ENCODE measurements at places on chromosomes 1 and 21. TPM values are rescaled to one million over a fixed set of nuclear protein-coding genes. Genes with fewer than 3 reads are reported as not detected.
A peak's percentile ranks its signal among the peaks of the same experiment; 100 is the strongest.

DNALI1 gene
- total RNA-seq: 16.5 TPM

DNA sequence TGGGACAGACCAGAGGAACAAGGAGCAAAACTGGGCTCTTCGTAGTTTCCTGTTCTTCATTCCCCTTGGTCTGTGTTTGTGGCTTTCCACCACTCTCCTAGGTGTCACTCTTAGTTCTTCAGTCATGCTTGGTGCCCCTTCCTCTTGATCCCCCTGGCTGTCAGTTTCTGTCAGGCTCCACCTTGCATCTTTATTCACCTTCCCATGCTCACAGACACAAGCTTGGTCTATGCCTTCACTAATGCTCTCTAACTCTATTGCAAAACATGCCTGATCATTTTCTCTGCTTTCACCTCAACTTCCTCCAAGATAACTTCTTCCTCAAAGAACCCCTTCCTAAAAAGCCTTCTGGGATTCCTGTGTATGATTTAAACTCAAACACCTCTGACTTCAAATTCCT, 122.9 kb downstream of the GLUL start:
- DNase-seq: no peak
- H3K4me1 ChIP-seq: no peaks in the 10 kb centered on the region
- no peaks in the 10 kb centered on the region for H3K36me3 ChIP-seq
- no peaks in the 10 kb centered on the region for H3K27me3 ChIP-seq
- H3K27ac ChIP-seq: no peak overlapping the region
- no peak overlapping the region for H3K4me3 ChIP-seq

- peak; percentile 75 for DNase-seq
- no peaks in the 10 kb centered on the region for H3K27me3 ChIP-seq
- no peaks in the 10 kb centered on the region for H3K36me3 ChIP-seq
- peak overlapping the region; percentile 72 for H3K27ac ChIP-seq
- no peak overlapping the region for H3K4me3 ChIP-seq
- peaks cover 44% of the 10 kb centered on the region for H3K4me1 ChIP-seq
Measured at GRCh38 chr1:21914880-21915640, 22.1 kb downstream of the HSPG2 start.

DNA sequence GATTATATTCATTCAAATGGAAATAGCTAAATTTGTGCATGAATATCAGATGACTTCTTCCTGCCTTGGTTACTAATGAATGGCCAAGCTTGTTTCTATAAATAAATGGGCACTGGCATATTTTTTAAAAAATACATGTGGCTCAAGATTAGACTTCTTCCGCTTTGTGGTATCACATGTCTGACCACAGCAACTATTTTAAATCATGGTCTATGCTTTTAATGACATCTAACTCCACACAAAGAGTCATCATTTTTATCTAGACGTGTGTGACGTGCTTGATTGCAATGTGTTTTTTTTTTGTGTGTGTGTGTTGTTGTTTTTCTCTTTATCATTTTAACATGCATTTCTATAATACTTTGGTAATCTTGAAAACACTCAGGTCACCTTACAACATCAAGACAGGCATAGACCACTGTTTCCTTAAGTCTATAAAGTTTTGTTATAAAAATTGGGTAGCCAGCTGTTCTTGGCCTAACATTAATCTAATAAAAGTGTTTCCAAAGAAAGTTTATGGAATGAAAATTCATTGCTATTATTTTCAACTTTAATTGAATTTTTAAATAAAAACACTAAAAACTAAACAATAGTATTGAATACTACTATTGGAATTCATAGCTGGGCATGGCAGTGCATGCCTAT, 29.5 kb downstream of the RGS1 start:
- H3K27ac ChIP-seq: no peak overlapping the region
- DNase-seq: no peak
- H3K4me1 ChIP-seq: no peaks in the 10 kb centered on the region
- H3K36me3 ChIP-seq: no peaks in the 10 kb centered on the region
- H3K27me3 ChIP-seq: no peaks in the 10 kb centered on the region
- no peak overlapping the region for H3K4me3 ChIP-seq

GRCh38 chr1:104905322-104905721, 1155.6 kb downstream of the AMY1C start:
- H3K4me3 ChIP-seq: no peak overlapping the region
- no peaks in the 10 kb centered on the region for H3K27me3 ChIP-seq
- no peaks in the 10 kb centered on the region for H3K4me1 ChIP-seq
- no peak for DNase-seq
- no peaks in the 10 kb centered on the region for H3K36me3 ChIP-seq

DNA sequence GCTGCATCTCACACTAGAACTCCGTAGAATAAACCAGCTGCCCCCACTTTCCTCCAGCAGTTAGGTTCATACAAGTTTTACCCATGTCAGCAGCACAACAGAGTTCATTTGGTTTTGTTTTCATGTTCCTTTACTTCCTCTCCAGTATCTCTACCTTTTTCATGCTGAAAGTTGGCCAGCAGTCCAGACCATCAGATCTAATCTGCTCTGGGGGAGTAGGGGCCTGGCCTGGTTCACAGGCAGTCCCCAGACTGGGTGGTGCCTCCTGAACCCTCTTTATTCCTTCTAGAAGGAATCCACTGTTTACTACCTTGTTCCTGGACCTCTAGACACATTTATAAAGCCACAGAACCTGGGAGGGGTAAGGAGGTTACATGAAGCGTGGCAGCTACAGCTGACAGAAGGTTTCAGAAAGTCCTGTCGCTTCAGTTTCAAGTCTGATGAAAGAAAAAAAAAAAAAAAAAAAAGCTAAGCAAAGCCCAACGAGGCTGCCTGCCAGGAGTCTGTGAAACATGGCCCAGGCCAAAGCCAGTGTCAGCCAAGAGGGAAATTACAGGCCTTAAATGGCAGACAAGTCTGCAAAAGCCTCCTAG, 184.6 kb upstream of the JUN start:
- no peak overlapping the region for H3K4me3 ChIP-seq
- no peaks in the 10 kb centered on the region for H3K27me3 ChIP-seq
- DNase-seq: peak; percentile 87
- H3K27ac ChIP-seq: peak overlapping the region; percentile 84
- H3K36me3 ChIP-seq: no peaks in the 10 kb centered on the region
- H3K4me1 ChIP-seq: peaks cover 88% of the 10 kb centered on the region

DNA sequence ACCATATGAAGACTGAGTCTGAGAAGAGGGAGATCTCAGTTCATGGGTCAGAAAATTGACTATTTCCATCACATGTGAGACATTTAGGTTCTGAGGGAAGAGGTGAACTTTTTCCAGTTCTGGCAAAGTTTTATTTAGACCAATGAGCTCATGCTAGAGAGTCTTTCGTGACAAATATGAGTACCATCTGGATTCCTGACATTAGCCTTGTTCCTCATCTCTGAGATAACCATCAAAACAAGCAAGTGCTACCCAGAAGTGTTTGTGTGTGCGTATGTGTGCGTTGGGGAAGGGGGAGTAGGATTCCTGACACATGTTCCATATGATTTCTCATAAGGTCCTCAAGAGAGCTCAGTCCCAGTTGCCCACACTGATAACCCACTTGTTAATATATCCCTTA, 120.6 kb downstream of the FASLG start:
- no peaks in the 10 kb centered on the region for H3K36me3 ChIP-seq
- no peak overlapping the region for H3K4me3 ChIP-seq
- no peaks in the 10 kb centered on the region for H3K4me1 ChIP-seq
- H3K27ac ChIP-seq: no peak overlapping the region
- H3K27me3 ChIP-seq: no peaks in the 10 kb centered on the region

DNA sequence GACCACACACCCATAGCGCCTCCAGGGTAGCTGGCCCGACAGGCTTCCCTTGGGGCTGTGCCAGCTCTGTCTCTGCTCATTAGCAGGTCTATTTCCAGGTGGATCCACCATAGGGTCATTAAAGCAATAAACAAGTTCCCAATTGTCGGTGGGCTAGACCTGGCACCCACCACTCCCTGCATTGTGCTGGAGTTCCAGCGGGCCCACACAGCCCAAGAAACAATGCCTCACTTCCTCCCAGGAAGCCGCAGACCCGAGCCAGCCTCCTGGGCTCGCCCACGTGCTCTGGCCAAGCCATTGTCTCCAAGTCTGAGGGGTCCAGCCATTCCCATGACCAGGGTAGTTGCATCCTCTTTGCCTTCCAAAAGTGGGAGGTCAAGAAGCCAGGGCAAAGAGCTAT, 27.5 kb upstream of the SOX13 start:
- no peaks in the 10 kb centered on the region for H3K36me3 ChIP-seq
- H3K4me3 ChIP-seq: no peak overlapping the region
- no peak overlapping the region for H3K27ac ChIP-seq
- no peaks in the 10 kb centered on the region for H3K4me1 ChIP-seq
- H3K27me3 ChIP-seq: no peaks in the 10 kb centered on the region

- no peak overlapping the region for H3K27ac ChIP-seq
- no peaks in the 10 kb centered on the region for H3K27me3 ChIP-seq
- H3K4me1 ChIP-seq: no peaks in the 10 kb centered on the region
- no peak overlapping the region for H3K4me3 ChIP-seq
- no peak for DNase-seq
Measured at GRCh38 chr1:18293291-18293690, 185.7 kb downstream of the IGSF21 start.

DNA sequence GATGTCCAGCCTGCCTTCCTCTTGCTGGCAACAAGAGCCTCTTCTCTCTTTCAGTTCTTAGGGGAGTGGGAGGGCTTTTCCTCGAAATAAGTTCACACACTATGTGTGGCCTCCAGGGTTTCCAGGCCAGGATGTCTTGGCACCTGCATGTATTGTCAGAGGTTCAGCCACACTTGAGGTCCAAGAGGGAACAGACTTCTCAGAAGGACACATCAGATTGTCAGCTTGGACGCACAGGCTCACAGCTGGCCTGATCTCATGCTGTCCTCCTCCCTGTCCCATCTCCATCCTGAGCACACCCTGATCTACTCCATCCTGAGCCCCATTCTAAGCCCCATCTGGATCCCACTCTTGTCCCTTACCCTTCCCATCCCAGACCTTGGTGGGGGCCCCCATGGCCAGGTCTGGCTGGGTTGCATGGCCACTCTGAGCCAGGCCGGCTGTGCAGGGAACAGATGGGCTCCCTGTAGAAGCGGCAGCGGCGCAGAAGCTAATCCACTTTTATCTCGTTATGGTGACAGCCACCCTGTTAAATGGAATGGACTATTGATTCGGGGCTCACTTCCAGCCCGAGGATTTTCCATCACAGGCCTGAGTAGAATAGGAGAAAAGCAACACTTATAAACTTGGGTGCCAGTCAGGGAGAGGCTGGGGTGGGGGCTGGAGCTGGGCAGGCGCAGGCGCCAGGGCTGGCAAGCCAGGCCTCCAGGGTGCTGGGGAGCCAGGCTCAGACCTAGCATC, 85.1 kb upstream of the CSF3R start:
- no peak for DNase-seq
- H3K36me3 ChIP-seq: no peaks in the 10 kb centered on the region
- H3K4me1 ChIP-seq: no peaks in the 10 kb centered on the region
- H3K27me3 ChIP-seq: no peaks in the 10 kb centered on the region

GRCh38 chr1:113109908-113110554, 37.0 kb downstream of the LRIG2 start:
- H3K27ac ChIP-seq: no peak overlapping the region
- no peaks in the 10 kb centered on the region for H3K27me3 ChIP-seq
- H3K4me3 ChIP-seq: no peak overlapping the region
- no peak for DNase-seq

DNA sequence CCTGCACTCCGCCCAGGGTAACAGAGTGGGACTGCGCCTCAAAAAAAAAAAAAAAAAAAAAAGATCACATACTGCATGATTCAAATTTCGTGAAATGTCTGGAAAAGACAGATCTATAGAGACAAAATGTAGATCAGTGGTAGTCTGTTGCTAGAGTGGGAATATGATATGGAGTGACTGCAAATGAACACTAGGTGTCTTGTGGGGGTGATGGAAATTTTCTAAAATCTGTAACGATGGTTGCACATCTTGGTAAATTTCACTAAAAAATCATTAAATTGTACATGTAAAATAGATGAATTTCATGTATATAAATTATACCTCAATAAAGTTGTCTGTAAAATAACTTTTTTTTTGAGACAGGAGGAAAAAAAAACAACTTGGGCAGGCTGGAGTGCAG, 5.5 kb downstream of the AIDA start:
- H3K4me1 ChIP-seq: peaks cover 27% of the 10 kb centered on the region
- no peak overlapping the region for H3K4me3 ChIP-seq
- no peak overlapping the region for H3K27ac ChIP-seq
- no peak for DNase-seq
- H3K36me3 ChIP-seq: no peaks in the 10 kb centered on the region
- no peaks in the 10 kb centered on the region for H3K27me3 ChIP-seq

GRCh38 chr1:31423418-31423947, 10.5 kb downstream of the SERINC2 start:
- H3K27me3 ChIP-seq: no peaks in the 10 kb centered on the region
- DNase-seq: no peak
- H3K27ac ChIP-seq: no peak overlapping the region
- H3K4me3 ChIP-seq: no peak overlapping the region

DNA sequence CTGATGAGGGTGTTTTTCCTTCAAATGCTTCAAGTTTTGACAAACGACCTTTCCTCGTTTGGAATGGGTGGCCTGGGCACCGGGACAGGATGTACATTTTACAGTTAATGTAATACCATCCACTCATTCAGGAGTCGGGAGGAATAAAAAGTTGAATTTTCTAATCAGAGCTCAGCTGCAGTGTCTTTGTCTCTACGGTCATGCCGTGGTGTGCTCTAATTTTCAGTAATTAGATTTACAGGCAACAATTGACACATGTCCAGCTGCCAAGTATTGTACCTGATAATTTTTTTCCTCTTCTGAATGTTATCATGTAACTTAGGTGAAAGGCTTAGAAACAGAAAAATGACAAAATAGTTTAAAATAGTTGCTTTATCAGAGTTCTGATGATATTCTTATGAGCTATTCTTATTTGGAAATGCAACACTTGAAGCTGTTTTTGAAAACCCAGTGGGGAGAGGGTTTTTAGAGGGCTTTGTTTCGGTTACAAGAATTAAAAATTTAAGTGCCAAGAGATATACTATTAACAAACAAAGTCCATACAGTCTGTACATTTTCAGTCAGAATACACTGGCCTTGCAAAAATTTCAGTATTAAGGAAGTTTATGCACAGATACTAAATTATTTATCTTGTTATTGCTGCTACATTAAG, 1.0 kb downstream of the CDKN2C start:
- no peaks in the 10 kb centered on the region for H3K36me3 ChIP-seq
- H3K4me1 ChIP-seq: peaks cover 12% of the 10 kb centered on the region
- peak overlapping the region; percentile 85 for H3K4me3 ChIP-seq
- H3K27ac ChIP-seq: no peak overlapping the region
- DNase-seq: no peak

GRCh38 chr1:85734931-85735330, 26.7 kb upstream of the ZNHIT6 start:
- no peak overlapping the region for H3K27ac ChIP-seq
- no peaks in the 10 kb centered on the region for H3K27me3 ChIP-seq
- H3K4me3 ChIP-seq: no peak overlapping the region
- H3K36me3 ChIP-seq: no peaks in the 10 kb centered on the region
- no peaks in the 10 kb centered on the region for H3K4me1 ChIP-seq
- DNase-seq: no peak

DNA sequence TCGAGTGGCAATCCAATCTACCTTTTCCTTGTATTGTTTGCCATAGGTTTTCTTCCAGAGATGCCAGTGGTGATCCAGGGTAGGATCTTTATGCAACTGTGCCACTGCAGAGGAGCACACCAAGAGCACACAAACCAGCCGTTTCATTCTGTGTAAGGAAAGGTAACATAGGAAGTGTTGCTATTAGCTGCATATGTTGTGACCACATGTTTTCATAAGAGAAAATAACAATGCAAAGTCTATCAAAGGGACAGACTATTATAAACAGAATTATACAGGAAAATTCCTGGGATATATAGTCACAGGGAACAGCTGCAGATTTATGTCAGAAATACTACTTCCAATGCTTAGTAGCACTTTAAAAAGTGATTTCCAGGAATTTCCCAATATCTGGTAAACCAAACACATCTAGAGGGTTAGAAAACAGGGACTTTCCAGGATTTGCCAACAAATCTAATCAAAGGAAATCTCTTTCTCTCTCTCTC, 919 bp downstream of the CTSS start:
- H3K4me3 ChIP-seq: no peak overlapping the region
- H3K36me3 ChIP-seq: no peaks in the 10 kb centered on the region
- no peak for DNase-seq
- H3K4me1 ChIP-seq: no peaks in the 10 kb centered on the region
- H3K27me3 ChIP-seq: no peaks in the 10 kb centered on the region
- peak overlapping the region; percentile 57 for H3K27ac ChIP-seq
